ENCODE measurements at places on chromosomes 11 and 22.

DNA sequence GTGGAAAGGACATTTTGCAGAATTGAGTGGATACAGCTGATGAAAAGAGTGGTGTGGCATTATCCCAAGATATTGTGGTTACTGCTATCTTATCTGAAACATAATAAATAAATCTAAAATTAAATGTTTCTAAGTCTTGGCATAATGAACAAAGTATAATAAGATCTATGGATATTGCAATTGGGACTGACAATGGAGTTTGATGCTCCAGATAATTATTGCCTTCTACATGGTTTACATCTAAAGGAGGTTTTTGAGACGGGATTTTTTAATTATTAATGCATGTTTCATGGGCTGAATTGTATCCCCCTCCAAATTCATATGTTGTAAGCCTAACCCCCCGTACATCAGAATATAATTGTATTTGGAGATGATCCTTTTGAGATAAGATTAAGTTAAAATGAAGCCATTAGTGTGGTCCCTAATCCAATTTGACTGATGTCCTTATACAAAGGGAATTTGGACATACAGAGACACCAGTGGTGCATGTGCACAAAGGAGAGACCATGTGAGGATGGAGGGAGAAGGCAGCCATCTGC, 198.5 kb downstream of the MSANTD4 start:
- no peak for DNase-seq

DNA sequence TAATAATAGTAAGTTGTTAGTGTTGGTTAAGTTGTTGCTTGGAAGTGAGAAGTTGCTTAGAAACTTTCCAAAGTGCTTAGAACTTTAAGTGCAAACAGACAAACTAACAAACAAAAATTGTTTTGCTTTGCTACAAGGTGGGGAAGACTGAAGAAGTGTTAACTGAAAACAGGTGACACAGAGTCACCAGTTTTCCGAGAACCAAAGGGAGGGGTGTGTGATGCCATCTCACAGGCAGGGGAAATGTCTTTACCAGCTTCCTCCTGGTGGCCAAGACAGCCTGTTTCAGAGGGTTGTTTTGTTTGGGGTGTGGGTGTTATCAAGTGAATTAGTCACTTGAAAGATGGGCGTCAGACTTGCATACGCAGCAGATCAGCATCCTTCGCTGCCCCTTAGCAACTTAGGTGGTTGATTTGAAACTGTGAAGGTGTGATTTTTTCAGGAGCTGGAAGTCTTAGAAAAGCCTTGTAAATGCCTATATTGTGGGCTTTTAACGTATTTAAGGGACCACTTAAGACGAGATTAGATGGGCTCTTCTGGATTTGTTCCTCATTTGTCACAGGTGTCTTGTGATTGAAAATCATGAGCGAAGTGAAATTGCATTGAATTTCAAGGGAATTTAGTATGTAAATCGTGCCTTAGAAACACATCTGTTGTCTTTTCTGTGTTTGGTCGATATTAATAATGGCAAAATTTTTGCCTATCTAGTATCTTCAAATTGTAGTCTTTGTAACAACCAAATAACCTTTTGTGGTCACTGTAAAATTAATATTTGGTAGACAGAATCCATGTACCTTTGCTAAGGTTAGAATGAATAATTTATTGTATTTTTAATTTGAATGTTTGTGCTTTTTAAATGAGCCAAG, 2.7 kb downstream of the NEAT1 start:
- DNase-seq = peak; percentile 21

- no peak for DNase-seq
Measured at GRCh38 chr22:38110863-38111852, 674 bp upstream of the BAIAP2L2 start.

DNA sequence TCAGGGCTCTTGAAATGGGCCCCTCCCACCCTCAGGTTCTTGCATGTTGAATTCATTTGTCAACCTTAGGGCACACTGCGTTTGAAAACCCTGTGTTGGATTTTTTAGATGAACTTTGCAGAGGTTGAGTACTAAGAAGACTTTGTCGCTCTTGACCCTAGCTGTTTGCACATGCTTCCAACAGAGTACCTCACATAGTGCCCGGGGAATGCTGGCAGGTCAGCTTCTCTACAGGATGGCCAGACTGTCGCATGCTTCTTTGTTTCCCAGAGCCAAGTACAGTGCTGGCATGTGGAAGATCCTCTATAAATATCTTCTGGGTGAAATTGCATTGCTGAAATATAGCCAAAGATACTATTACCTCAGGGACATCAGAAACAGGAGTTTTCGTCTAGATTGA, 59.9 kb downstream of the FAT3 start:
- DNase-seq = no peak

DNA sequence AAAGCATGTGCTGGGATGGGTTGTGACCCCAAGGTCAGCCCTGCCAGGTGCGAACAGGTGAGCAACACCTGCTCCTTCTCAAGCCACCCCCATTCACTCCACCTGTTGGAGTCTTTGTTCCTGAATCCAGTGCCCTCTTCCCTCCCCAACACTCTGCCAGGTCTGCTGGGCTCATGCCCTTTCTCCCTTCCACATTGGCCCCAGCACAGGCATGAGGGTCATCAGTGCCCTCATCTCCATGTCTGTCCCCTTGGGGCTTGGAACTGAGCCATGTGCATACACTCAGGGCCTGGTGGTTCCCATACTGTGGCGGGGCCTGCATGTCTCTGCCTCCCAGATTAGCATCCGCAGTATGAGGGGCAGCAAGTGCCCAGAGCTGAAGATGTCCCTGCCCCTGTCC, 19.1 kb downstream of the RFPL2 start:
- DNase-seq = no peak

- DNase-seq = no peak
Measured at GRCh38 chr11:115958089-115959000, 454.1 kb upstream of the CADM1 start.

DNA sequence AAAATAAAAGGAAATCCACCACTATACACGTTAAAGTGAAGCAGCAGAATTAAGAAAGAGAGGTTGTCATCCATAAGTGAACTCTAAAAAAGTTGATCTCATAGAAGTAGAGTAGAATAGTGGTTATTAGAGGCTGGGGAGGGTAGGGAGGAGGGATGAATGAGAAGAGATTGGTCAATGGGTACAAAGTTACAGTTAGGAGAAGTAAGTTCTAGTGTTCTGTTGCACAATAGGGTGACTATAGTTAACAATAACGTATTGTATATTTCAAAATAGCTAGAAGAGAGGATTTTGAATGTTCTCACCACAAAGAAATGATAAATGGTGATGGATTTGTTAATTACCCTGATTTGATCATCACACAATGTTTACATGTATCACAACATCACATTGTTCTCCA, 72.0 kb downstream of the CD82 start:
- no peak for DNase-seq

GRCh38 chr11:17161515-17161914, 46.3 kb downstream of the PIK3C2A start:
- no peak for DNase-seq

GRCh38 chr11:59254286-59254685, 41.6 kb upstream of the MPEG1 start:
- no peak for DNase-seq

DNA sequence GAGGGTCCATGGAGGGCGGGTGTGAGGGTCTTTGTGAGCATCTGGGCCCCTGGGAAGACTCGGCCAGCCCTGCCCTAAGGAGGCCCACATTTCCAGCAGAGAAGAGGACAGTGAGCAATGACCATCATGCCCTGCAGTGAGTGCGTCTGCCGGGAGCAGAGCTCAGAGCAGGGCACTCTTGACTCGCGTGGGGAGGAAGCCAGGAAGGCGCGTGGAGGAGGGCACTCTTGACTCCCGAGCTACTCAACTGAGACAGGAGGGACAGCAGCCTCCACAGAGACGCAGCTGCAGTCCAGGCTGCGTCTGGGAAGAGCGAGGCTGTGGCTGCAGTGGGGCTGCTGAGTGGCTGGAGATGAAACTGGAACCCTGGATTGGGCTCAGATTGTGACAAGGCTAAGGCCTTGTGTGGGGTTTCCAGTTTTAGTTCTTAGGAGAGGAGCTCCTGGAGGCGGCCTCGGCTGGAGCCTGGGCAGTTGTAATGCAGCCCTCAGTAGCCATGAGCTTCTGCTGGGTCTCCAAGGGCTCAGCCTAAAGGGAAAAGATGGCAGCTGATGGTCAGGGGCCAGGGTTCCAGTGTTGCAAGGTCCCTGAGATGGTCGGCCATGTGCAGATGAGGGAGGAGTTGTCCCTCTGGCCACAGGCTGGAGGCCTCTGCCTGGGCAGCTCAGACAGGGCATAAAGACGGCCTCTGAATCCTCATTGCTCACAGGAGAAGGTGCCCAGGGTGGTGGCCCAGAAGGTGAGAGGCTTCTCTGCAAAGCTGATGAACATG, 264.7 kb upstream of the B3GAT1 start:
- no peak for DNase-seq

DNA sequence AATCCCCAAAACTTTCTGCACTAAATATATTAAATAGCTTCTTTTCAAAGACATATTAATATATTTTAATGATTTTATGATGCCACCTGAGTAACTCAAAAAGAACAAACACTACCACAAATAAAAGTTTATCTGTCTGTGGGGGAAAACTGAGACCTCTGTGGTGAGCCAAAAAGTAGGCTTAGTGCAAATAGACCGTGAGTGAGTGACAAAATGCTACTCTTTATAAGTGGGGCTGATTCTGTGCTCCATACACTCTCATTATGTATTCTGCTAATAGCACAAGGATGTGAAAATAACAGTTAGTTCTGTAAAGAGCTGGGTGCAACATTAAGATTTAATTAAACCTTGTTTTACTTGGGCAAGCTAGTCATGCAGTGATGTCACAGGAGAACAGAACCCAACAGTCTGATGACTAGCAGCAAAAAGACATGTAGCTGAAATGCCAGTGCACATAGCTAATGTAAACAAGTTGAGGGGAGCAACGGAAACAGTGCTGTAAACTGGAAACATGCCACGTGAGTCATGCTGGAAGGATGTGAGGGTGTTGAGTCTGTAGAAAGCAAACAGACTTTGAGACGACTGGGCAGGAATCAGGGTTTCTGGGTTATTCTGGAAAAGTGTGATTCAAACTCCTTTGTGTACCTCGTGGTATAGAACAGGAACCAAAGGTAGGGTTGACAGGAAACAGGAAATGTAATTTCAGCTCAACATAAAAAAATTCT, 1130.4 kb downstream of the LRRC4C start:
- no peak for DNase-seq

GRCh38 chr11:96694338-96694737, 304.5 kb downstream of the JRKL start:
- no peak for DNase-seq

DNA sequence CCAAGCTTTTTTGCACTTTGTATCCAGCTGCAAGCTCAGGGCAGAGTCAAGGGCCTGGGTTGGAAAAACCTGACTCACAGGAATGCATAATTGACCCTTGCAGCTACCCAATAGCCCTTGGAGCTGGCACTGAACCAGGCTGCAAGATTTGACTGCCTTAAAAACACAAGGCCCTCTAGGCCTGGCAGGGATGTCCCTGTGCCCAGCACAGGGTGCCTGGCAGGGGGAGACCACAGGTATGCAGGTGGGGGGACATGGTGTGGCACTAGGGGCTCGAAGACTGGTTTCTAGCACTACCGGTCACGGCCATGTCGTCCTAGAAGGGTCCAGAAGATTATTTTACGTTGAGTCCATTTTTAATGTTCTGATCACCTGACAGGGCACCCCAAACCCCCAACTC, 30.2 kb downstream of the SBF1 start:
- no peak for DNase-seq

- DNase-seq = peak; percentile 67
Measured at GRCh38 chr22:28772633-28773460, at the start of gene CCDC117. CCDC117 (plus strand) TSS chr22:28772695; CDS start chr22:28772850, 155 bp downstream.

GRCh38 chr11:66022401-66023185, 3.7 kb downstream of the CATSPER1 start:
- peak; percentile 37 for DNase-seq

DNA sequence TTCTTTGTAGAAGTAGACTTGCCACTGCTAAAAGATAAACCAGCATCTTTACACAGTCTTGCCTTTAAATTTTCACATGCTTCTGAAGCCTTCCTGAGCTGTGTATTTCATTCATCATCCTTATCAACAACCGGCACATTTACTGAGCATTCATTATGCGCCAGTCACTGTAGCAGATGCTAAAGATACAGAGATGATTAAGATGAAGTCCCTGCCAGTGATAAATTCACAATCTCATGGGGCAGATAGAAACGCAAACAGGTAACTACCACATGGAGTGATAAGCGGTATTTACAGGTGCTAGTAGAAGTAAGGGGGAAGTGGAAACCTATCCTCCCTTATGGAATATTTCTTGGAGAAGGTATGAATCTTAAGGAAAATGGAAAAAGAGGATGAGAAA, 67.2 kb downstream of the PRCP start:
- DNase-seq = no peak

GRCh38 chr11:70456921-70457532, 58.7 kb downstream of the CTTN start:
- DNase-seq = no peak

DNA sequence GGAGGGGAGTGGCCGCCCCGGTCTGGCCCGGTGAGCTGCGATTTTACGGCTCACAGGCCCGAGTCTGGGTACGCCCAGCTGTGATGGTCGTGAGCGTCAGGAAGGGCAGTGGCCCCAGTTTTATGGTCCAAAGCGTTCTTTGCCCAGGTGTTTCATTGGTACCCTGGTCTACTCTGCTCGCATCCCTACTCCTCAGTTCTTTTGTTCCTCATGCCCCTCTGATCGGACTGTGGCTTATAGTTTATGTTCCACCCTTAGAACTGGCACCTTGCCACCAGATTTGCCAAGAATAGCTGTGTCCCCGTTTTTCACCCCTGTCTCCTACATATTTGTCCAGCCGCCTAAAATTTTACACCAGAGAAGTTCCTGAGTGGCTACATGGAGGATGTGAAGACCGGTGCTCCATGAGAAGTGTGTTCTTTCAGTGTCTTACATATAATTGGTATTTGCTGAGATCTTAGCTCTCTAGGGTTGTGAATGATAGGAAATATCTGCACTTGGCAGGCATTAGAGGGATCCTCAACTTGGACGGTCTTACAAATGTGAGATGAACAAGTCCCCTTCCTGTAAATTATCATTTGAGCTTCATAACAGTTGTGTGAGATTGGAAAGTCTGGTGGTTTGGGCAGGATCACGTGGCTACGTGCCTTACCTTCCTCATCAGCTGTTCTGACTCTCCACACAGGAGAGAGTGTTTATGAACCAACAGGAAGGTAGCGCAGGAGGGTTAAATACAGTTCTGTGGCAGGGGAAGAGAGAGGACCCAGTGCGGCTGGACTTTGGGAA, 1.1 kb downstream of the PANX1 start:
- DNase-seq = no peak

DNA sequence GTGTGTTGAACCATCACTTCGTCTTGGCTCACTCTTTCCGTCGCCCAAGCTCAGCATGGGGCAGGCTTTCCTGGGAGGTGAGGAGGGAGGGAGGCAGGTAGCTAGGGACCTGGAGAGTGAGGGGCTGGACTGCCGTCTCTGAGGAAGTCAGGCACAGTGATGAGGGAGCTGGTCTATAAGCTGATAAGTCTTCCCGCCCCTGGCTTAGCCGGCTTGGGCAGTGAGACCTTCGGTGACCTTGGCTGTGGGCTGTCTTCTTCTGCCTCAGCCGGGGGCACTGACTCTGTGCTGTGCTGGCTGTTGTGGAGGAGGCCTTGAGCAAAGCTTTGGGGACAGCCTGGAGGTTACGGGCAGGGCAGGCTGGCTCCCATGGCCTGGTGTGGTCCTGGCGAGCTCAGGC, 18.7 kb downstream of the GNAZ start:
- no peak for DNase-seq

Data from NCI-H1694 (cell line).